Fibroblast of villous mesenchyme (primary cell): ENCODE measurements at places on chromosomes 5 and 9.

DNA sequence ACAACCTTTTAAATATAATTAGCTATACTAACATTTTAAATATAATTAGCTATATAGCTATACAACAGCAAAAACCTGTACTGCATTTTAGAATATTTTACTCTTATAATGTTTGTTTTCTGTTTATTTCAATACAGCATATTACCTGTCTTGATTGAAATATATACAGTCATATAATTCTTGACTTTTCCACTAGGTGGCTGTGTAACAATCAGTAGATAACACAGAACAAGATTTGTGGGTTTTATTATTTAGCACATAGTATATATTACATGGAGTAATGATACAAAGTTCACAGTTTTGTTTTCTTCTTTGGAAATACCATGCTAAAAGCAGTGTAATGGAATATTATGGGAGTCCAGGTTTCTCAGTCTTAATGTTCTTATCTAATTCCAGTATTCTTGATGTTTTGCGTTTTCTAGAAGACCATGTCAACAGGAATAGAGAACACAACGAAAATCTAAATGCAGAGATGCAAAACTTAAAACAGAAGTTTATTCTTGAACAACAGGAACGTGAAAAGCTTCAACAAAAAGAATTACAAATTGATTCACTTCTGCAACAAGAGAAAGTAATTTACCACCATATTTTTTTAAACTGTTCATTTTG lies 13.3 kb downstream of the HMMR start:
- DNase-seq = peak; percentile 26

GRCh38 chr5:18091758-18092157 lies 457.5 kb downstream of the TAF11L14 start:
- DNase-seq = no peak

DNA sequence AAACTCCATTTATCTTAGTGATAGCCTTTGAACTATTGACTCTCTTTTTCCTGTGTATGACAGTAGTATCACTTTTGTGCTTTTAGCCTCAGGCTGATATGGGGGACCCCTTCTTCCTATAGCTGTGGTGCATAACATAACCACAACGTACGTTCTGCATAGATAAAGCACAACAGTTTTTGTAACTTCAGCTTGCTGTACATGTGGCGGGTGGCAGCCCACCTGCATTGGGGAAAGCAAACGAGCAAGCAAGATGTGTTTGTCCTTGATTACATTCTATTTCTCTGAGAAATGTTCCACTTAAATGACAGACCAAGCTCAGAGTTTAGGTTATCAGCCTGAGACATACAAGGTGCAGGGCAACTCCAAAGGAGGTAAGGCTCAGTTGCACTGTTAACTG lies 309.4 kb downstream of the KDM4C start:
- no peak for DNase-seq

DNA sequence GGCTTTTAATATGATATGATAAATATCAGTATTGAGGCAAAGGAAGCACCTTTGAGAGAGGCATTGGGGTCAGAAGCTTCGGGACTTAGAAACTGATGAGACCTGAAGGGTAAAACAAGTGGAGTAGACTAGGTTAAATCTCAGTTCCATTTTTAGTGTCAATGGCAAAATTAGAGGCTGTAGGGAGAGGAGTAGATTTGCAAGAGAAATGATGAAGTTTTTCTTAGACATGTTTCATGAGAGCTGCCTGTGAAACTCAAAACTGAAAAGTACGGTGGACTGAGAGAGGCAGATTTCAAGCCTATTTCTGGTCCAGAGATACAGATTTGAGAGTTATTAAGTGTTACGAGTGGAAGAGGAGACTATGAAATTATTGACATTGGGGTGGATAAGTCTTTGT lies 278.5 kb downstream of the TAF11L14 start:
- no peak for DNase-seq

DNA sequence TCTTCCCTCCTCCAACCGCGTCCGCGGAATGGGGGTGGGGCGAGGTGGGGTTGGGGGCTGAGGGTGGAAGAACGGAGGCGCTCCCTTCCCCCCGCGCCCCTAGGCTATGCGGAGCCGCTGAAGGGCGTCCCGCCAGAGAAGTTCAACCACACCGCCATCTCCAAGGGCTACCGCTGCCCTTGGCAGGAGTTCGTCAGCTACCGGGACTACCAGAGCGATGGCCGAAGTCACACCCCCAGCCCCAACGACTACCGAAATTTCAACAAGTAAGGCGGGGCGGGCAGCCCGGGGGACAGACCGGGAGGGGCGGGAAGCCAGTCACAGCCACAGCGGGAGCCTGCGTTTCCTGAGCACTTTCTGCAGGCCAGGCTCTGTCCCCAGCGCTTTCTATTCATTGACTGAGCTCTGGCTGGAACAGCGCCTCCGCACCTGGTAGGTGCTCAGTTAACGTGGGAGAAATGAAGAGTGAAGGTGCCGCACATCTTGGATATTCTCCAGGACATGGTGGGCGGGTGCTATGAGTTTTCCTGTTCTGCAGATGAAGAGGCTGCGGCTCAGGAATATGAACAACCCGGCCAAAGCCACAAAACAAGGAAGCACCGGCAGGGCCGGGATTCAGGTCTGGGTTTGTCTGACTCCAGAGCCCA lies 11.3 kb downstream of the MYOZ3 start:
- DNase-seq = no peak

GRCh38 chr5:160657622-160658458 lies 194.2 kb downstream of the ATP10B start:
- no peak for DNase-seq

- DNase-seq = no peak
Observed at GRCh38 chr9:137383081-137383783, 39.7 kb downstream of the EXD3 start.

GRCh38 chr5:111398013-111398412 lies 114.3 kb downstream of the STARD4 start:
- DNase-seq = no peak

DNA sequence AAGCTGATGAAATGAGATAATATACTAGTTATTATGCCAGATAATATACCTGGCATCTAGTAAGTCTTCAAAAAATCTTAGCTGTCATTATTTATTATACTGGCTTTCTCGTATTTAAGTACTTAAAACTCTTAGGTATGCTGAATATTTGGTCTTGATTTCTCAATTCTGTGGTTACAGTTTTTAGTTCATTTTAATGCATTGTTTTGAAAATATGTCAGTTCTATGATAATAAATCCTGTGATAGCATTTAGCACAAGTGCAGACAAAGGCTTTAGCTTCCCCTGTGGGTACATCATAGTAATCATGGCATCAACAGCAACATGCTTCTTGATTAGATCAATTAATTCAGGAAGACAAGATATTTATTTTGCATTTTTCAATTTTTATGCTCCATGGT lies 133.0 kb downstream of the SMC2 start:
- peak; percentile 54 for DNase-seq

GRCh38 chr5:107472620-107473064 lies 198.1 kb downstream of the EFNA5 start:
- no peak for DNase-seq

- peak; percentile 62 for DNase-seq
Observed at GRCh38 chr5:67015541-67016191, 180.9 kb downstream of the CD180 start.

GRCh38 chr5:36705055-36705454 lies 98.6 kb downstream of the SLC1A3 start:
- DNase-seq = no peak

DNA sequence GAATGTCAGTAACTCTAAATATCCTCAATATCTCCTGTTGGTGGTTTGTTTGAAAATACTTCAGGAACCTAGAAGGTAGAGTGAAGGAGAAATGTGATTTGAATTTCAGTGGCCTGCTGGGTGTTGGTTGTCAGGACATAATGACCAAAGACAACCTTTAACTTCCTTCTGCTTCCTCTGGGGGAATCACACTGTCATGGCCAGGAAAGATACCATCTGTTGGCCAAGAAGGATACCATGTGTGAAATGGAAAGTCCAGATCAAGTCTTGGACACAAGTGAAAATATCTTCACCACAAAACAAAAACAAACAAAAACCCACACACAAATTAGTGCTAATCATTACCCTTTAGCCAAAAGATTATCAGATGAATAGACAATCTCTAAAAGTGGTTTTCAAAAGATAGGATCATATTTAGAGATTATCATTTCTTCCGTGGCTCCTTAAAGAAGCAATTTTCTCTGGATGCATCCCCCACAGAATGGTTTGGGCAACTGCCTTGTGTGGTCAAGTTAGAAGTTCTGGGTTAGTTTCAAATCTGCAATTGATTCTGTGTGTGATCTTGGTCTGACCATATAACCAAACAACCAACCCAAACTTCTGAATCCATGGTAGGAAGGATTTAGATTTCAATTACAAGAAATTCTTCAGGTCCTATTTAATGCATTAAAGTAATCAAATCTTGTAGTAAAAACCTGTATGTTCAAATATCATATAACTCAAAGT lies 1.6 kb downstream of the C1QTNF3 start:
- no peak for DNase-seq

GRCh38 chr5:142390334-142390733 lies 65.5 kb upstream of the SPRY4 start:
- DNase-seq = no peak

GRCh38 chr9:133770076-133770777 lies 32.1 kb upstream of the SARDH start:
- no peak for DNase-seq

- DNase-seq = no peak
Observed at GRCh38 chr9:75712700-75713099, 177.8 kb upstream of the PCSK5 start.

DNA sequence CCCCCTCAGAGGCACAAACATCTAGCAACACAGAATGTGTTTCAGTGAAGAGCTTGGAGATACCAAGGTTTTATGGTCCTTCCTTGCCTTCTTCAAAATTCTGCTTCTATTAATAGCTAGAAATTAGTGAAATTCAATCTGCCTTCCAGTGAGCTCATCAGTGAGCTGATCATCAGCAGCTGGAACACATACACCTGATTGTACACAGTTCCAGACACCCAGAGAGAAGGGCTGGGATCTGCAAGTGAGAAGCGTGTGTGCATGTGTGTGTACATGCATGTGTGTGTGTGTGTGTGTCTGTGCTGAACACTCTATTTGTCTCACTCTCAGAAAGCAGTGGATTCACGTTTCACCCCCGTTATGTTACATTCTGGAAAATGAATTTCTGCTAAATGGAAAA lies 28.5 kb downstream of the CFAP90 start:
- no peak for DNase-seq

- no peak for DNase-seq
Observed at GRCh38 chr9:111282845-111283244, 47.2 kb downstream of the OR2K2 start.

- DNase-seq = no peak
Observed at GRCh38 chr9:92650296-92650695, 19.6 kb downstream of the IPPK start.

- peak; percentile 50 for DNase-seq
Observed at GRCh38 chr5:143066556-143067281, 296.5 kb downstream of the ARHGAP26 start.

DNA sequence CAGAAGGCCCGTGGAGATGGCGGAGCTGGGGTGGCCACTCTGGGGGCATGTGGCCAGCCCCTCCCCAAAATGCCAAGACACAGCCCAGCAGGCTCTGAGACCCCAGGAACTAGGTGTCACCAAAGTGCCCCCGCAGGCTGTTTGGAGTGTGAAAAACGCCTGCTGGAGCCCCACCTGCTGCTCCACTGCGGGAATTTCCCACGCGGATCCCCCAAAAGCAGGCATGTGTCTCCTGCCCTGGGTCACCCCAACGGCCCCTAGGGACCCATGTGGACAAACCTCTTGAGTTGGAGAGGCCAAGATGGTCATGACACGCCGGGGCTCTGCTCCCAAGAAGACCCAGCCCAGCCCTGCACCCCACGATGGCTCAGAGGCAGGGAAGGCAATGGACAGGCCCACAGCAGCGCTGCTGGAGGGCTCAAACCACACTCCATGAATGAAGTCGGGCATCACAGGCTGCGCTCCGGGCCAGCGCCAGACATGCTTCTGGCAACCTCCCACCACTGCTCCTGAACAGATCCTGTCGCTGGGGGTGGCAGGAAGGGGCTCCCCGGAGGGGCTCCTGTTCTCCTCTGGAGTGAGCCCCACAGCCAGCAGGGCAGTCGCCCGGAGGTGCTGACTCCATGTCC lies 15.3 kb downstream of the NOTCH1 start:
- no peak for DNase-seq

- no peak for DNase-seq
Observed at GRCh38 chr5:167912941-167913665, 378.3 kb upstream of the WWC1 start.

GRCh38 chr9:95137587-95138145 lies 179.8 kb downstream of the FANCC start:
- DNase-seq = no peak

- no peak for DNase-seq
Observed at GRCh38 chr9:122832194-122832593, 3.8 kb upstream of the PDCL start.

DNA sequence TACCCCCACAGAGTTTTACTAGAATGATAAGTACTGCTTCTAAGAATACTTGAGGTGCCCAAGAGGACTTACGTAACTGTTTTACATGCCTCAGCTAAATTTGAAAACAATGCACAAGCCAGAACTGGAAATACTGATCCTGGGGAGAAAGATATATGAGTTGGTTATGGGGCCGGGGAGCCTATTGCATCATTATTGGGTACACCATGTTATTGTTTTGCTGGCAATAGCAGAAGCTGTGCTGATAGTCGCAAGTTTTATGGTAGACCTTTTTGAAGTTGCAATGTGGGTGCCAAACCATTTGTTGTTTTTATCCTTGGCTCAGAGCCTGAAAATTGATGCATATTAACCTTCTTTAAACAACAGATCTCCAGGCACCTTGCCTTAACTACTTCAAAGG lies 108.4 kb upstream of the DHFR start:
- peak; percentile 69 for DNase-seq

GRCh38 chr9:6109571-6109970 lies 94.1 kb upstream of the RANBP6 start:
- no peak for DNase-seq

GRCh38 chr5:136901-137300 lies 44.9 kb downstream of the PLEKHG4B start:
- no peak for DNase-seq

GRCh38 chr9:84799251-84799650 lies 129.7 kb downstream of the NTRK2 start:
- DNase-seq = no peak

DNA sequence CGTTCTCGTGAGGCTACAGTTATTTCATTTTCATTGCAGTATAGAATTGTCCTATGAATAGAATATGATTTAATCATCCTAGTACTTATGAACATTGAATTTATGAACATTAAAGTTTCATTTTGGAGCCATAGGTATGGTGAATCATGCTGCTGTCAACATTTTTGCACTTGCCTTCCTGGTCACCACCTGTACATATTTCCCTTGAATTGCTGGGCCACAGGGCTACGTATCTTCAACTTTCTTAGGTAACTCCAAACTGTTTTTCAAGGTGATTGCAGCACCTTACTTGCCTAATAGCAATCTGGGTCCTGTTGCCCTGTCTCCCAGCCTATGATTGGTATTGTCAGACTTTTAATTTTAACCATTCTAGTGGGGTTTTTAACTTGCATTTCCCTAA lies 6.5 kb upstream of the RNF145 start:
- DNase-seq = no peak
